Stimulated activated CD4-positive, alpha-beta T cell treated with anti-CD3 and anti-CD28 coated beads, TNF-alpha, amount 100 ng/mL, for 24 hours (primary cell): ENCODE measurements at places on chromosomes 6 and 20.
A peak's percentile ranks its signal among the peaks of the same experiment; 100 is the strongest.

DNA sequence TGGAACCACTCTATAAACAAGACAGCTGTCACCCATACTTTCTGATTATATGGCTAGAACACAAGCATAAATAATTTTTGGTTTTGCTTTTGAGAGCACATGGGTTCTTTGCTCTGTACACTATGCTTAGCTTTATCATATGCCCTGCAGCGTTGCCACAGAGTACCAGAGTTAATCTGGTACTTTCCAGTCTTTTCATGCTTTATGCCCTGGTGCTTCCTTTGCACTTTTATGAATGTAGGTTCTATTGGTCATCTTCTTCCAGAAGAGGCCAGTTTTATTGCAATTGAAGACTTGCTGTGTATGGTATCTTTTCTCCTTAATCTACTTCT lies 20.8 kb downstream of the SHLD1 start:
- DNase-seq: no peak

GRCh38 chr20:56409956-56410355 lies 2.1 kb upstream of the CASS4 start:
- DNase-seq: no peak

DNA sequence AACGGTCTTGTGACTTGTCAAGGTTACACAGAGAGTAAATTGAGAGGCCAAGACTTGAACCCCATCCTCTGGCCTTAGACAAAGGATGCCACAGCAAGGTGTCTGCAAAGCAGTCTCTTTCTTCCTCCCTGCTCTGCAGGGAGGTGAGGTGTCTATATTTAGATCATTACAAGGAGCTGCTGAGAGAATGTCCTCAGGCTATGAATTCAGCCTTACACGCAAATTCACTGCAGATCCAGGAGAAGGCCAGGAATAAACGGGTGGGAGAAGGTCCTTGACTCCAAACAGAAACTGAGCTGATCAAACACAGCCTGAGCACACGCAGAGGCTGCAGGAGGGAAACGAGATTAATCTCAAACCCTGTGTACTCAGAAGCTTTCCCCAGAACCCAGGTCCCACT lies 48.6 kb upstream of the PTPRT start:
- no peak for DNase-seq

DNA sequence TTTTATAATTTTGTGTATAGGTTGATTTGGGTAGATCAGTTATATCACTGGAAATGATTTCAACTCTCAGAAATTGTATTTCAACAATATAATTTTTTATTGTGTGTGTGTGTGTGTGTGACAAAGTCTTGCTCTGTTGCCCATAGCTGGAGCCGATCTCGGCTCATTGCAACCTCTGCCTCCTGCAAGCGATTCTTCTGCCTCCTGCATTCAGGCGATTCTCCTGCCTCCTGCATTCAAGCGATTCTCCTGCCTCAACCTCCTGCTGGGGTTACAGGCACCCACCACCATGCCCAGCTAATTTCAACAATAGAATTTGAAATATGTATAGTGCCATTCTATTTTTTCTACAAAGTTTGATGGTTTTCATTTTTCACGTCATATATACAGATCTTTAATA lies 24.1 kb downstream of the AFDN start:
- no peak for DNase-seq

DNA sequence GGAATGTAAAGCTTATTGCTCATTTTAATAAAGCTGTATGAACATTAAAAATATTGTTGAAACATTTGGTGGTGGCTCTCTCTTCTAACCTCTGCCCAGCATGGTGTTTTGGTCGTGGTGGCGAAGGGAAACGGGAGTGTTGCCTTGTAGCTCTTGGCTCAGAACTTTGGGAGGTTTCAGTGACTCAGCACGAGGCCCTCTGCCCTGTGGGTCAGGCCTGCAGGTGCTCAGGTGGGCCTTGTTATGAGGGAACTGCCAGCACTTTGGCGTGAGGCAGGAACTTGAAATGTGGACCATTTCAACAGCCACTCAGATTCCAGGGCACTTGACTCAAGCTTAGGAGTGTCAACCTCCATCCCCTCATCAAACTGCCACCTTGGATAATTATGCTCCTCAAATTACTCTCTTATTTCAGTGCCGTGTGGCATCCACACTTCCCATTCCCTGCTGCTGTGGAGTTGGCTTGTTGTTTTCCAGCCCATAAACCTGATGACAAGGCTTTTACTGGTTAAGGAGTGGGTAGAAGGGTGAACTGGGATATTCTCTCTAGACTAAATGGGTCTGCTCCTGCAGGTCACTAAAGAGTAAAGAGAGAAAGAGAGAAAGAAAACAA lies 36.3 kb downstream of the PRDM1 start:
- DNase-seq: no peak

DNA sequence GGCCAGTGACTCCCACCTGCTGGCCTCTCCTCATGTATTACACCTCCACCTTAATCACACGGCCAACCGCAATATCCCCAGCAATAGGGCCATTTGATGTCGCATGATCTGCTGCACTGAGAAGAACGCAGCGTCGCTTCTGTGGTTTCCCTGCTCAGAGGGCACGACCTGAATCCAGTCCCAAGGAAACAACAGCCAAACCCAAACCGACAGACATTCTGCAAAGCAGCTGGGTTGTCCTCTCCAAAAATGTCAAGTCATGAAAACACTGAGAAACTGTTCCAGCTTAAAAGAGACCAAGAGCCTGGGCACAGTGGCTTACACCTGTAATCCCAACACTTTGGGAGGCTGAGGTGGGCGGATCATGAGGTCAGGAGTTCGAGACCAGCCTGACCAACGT lies 7.5 kb upstream of the BPI start:
- no peak for DNase-seq

GRCh38 chr6:22357724-22358189 lies 60.9 kb upstream of the PRL start:
- DNase-seq: no peak

DNA sequence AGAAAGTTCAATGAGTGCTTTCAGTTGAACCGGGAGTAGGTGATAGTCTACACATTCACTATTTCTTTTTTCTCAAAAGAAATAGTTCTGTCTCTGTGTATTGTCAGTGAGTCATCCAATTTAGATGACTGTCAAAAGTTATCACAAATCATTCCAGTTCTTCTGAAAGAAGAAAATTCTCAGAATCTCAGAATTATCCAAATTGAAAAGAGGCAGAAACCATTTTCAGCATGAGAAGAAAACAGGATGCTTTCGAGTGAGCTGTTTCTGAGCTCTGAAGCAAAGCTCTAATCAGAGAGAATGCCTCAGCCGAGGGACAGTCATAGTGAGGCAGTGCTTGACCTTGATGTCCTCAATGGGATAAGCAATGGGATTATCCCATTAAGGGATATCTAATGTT lies 97.9 kb downstream of the HUS1B start:
- no peak for DNase-seq

- no peak for DNase-seq
Observed at GRCh38 chr6:53041356-53041755, 23.8 kb upstream of the FBXO9 start.

DNA sequence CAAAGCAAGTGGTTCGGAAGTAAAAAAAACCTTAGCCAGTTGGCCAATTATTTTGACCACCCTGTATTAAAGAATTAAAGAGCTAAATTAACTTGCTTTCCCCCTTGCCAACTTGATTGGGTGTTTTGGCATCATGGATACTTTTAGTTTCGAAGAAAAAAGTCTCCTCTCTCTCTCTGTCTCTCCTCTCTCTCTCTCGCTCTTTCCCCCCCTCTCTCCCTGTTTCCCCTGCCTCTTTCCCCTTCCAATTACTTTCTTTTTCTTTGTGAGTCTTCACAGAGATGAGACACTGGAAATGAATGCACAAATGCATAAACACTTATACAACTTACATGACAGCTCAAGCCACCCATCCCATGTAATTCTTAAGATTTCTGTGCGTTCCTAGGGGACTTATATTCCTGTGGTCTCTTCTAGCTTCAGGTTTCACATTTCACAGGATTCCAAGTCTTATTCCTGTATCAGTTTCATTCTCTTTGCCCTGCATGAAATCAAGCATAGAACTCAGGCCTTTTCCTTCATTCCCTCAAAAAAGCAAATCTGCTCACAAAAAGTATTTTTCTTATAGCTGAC lies 32.9 kb upstream of the EYA4 start:
- no peak for DNase-seq

DNA sequence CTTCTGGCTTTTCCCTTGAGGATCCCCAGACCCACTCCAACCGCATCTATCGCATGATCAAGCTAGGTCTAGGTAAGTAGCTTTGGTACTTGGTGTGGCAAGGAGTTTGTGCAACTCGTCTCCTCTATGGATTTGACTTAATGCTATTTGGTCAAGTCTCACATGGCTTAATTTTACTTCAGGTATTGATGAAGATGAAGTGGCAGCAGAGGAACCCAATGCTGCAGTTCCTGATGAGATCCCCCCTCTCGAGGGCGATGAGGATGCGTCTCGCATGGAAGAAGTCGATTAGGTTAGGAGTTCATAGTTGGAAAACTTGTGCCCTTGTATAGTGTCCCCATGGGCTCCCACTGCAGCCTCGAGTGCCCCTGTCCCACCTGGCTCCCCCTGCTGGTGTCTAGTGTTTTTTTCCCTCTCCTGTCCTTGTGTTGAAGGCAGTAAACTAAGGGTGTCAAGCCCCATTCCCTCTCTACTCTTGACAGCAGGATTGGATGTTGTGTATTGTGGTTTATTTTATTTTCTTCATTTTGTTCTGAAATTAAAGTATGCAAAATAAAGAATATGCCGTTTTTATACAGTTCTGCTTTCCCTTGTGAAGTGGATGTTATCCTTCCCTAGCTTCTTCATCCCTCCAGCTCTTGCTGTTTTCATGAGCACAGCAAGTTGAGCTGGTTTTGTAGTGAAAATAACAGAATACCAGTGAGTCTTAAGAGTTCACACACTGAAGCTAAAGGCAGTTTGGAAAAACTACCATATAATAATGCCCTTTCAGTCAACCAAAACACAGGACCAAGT lies 3.8 kb downstream of the SLC35B2 start:
- peak; percentile 50 for DNase-seq
